Progenitor cell of endocrine pancreas (in vitro differentiated cells): ENCODE measurements at places on chromosomes 2 and 18. TPM values are rescaled to one million over a fixed set of nuclear protein-coding genes. Genes with fewer than 3 reads are reported as not detected.

DNA sequence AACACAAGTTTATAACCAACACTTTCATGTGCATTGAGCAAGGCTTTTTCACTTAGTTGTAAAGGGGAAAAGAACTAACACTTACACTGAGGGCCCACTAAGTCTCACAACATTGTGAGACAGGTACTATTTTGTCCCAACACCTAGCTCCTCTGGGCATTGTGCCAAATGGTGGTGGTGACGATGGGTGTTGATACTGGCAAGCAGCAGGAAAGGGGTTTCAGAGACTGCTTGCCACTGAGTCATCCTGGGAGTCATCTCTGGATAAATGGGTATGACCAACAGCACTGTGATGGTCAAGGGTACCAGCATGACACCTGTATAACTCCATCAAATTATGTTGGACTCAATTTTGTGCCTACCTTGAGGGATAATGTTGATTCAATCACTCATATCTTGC, 138.8 kb upstream of the ITGA6 start:
- no peak overlapping the region for H3K4me3 ChIP-seq
- peaks cover 2% of the 10 kb centered on the region for H3K4me1 ChIP-seq
- DNase-seq = no peak
- H3K27ac ChIP-seq = no peak overlapping the region

- H3K4me1 ChIP-seq = peaks cover 23% of the 10 kb centered on the region
- no peak overlapping the region for H3K27ac ChIP-seq
- H3K27me3 ChIP-seq = no peaks in the 10 kb centered on the region
- H3K4me3 ChIP-seq = no peak overlapping the region
- no peak for DNase-seq
Observed at GRCh38 chr2:42084231-42084671, 36.4 kb downstream of the PKDCC start.

DNA sequence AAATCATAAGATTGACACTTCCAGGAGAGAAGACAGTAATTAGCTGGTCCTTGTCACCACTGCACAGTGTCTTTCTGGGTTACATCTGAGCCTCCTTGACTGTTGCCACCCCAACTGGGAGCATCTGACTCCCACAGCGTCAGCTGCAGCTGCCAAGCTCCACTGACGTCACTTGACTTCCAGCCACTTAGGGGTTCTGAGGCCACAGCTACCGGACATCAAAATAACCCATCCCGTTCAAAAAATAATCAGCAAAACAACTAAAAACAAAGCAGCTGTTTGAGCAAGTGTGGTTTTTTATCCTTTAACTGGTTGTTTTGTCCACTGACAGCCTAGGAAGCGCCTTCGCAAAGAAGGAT, 206.5 kb upstream of the AGAP1 start:
- H3K36me3 ChIP-seq = no peaks in the 10 kb centered on the region
- H3K4me1 ChIP-seq = no peaks in the 10 kb centered on the region
- no peak overlapping the region for H3K4me3 ChIP-seq

Gene SNRPD1
- 72.9 and 76.7 TPM in 2 replicates for total RNA-seq

Gene AOX1
- 4.1 and 5.5 TPM in 2 replicates for total RNA-seq

Gene CDH20
- 0.33 and 0.65 TPM in 2 replicates for total RNA-seq
